Substantia nigra (tissue), 51 donors: ENCODE measurements at places on chromosomes 4 and X.
A peak's percentile ranks its signal among the peaks of the same experiment; 100 is the strongest.

GRCh38 chr4:69095301-69095731 is 958 bp upstream of the UGT2B7 start:
- DNase-seq, result no peak

- DNase-seq, result no peak
Measured at GRCh38 chr4:134754301-134755019, 552.9 kb upstream of the PABPC4L start.

DNA sequence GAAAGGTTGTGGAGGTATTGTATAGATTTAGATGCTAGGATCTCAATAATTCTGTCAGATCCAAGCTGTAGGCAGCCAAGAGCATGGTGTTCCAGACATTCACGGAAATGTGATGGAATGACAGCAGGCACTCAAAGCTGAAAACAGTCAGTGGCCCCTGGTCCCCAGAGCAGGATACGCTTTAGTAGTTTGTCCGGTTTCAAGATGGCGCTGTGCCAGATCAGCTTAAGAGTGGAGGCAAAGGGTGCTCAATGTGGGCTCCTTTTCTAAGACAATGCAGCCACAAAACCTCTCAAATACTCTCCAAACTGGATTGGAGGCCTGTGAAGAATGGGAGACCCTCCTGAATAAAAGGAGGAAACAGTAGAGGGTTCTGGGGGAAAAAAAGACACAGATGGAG is 291.2 kb upstream of the HS3ST1 start:
- no peak for DNase-seq

- DNase-seq, result no peak
Measured at GRCh38 chrX:9610771-9611392, 146.0 kb downstream of the TBL1X start.

GRCh38 chr4:58138786-58139668 is 1028.8 kb upstream of the IGFBP7 start:
- no peak for DNase-seq

- DNase-seq, result no peak
Measured at GRCh38 chrX:26651755-26652154, 435.8 kb downstream of the MAGEB5 start.

- no peak for DNase-seq
Measured at GRCh38 chr4:111020476-111020875, 397.6 kb upstream of the PITX2 start.

DNA sequence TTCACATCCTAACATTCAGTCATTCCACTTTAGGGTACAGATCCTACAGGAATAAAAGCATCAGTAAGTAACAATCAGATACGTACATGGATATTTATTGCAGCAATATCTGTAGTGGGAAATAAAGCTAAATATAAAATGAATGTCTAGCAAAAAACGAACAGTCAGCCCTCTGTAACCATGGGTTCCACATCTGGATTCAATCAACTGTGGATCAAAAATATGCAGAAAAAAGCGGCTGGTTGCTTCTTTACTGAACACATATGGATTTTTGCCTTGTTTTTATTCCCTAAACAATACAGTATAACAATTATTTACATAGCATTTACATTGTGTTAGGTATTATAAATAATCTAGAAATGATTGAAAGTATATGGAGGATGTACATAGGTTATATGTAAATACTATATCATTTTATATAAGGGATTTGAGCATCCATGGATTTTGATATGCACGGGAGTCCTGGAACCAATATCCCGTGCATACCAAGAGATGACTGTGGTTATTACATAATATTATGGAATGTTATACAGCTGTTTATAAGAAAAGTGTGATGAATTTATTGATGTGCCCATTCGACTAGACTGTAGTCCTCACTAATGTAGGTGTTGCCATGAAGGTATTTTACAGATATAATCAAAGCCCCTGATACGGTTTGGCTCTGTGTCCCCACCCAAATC is 132.8 kb downstream of the ARHGEF9 start:
- DNase-seq, result no peak

GRCh38 chrX:53357799-53358530 is 64.5 kb downstream of the SMC1A start:
- DNase-seq, result no peak

DNA sequence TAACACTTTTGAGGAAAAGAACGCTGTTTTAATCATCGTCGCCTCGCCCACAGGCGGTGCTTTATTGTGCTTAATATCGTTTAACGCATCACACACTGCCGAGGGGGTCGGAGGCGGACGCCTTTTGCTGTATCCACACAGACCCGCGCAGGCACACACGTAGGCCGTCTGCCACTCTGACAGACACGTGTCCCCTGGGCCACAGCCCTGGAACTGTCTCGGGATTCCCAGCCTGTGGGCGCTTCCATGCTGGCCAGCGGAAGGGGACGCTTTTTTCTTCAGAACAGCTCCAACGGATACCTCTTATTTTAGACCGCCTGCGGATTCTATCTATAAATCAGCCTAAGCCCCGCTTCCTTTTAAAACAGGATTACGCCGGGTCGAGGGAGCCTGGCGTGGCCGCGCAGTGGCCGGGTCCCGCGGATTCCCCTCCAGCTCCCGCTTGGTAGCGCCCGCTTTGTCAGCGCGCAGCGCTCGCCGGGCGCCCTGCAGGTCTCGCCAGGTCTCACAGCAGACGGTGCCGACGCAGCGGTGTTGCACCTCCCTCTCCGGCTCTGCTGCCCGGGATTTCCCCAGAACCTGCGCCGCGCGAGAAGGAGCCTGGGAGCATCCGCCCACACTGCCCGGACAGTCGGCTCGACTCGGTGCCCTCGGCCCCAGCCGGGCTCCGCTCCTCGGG is at the start of gene NOCT:
TSS of gene NOCT (plus strand) at position 513 of the 679 bp plus-strand sequence. CDS start 201 bp downstream, outside the sequence.
- DNase-seq, result peak; percentile 90

DNA sequence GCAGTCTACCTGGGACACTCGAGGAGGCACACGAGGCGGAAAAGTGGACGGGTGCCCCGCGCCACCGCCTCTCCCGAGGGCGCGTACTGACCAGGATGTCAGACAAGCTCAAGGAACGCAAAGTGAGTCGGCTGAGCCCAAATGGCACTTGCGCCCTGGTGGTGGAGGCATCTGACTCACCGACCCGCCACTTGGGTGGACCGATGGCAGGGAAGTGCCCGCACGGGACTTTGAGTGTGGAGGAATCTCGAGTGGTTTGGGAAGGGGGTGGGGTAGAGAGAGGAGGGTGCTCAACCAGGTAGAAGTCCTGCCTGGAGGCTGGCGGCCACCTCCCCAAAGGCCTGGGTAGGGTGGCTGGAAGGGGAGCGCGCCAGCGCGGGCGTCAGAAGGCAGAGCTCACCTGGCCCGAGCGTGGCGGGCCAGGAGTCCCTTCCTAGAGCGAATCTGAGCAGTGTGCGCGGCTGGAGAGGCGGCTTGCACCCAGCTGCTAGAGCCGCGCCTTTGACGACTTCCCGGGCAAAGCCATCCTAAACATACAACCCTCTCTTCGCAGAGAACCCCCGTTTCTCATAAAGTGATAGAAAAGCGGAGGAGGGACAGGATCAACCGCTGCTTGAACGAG is 655 bp downstream of the HELT start:
- DNase-seq, result no peak

- DNase-seq, result no peak
Measured at GRCh38 chr4:87781569-87781968, 17.8 kb upstream of the IBSP start.

- DNase-seq, result peak; percentile 34
Measured at GRCh38 chr4:44447563-44448504, 775 bp downstream of the KCTD8 start.

DNA sequence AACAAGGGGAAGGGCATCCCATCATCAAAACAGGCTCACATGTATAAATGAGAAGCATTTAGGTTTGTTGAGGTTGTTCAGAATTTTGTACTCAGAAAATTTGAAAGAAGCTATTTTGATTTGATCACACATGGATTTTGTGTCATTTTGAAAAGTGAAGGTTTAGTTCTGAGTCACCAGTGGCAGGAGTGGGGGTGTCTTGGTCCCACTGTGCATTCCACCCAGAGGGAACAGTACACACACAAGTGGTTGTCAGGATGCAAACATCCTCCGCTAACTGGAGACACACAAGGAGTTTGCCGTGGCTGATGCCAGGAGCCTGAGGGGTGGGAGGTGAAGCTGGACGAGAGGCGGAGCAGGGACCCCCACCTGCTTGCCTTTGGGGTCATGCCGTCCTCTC is 198.2 kb upstream of the PSAPL1 start:
- DNase-seq, result no peak

GRCh38 chr4:21733894-21734630 is 214.5 kb downstream of the KCNIP4 start:
- DNase-seq, result no peak

GRCh38 chr4:150572704-150573504 is 9.0 kb upstream of the MAB21L2 start:
- no peak for DNase-seq

GRCh38 chr4:40710484-40711254 is 39.1 kb upstream of the NSUN7 start:
- no peak for DNase-seq

DNA sequence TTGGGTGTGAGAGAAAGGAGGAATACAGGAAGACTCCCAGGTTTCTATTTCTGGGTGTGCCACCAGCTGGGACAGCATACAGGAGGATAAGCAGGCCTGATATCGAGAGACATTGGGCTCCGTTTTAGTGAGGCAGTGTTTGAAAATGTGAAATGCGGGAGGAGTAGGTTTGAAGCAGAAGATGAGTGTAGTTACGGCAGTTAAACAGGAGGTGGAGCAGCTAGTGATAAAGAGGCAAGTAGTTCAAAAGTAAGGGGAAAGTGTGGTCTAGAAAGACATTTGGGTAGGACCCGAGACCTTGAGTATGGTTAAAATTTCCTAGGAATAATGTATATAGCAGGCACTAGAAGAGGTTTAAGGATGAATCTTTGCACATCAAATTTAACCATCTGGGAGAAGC is 42.4 kb downstream of the DCUN1D4 start:
- DNase-seq, result no peak

GRCh38 chrX:154142950-154143745 is 895 bp upstream of the OPN1LW start:
- DNase-seq, result no peak

GRCh38 chrX:72479324-72480274 is 93.0 kb downstream of the HDAC8 start:
- no peak for DNase-seq

DNA sequence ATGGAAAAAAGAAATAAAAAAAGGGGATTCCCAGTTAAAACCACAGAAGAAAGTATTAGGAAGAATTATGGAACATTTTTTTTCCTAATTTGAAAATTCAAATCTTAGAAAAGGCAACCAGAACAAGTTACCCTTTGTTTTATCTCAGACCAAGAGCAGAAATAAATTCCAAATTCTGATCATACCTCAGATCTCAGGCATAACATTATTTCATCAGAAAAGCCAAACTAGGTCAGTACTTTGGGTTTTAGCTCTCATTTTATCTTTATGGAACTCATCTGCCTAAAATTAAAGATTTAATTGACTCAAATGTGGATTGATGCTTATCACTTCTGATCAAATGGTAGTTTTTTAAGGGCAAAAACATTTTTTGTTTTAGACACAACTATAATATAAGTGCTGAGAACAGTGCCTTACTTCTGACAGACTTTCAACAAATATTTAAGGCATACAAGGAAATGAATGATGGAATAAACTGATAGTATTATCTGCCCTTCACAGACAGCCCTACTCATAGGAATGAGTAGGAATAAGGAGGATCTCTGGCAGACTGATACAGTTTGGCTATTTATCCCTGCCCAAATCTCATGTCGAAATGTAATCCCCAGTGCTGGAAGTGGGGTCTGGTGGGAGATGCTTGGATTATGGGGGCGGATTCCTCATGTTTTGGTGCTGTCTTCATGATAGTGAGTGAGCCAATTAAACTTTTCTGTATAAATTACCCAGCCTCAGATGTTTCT is 245.3 kb upstream of the PITX2 start:
- no peak for DNase-seq

DNA sequence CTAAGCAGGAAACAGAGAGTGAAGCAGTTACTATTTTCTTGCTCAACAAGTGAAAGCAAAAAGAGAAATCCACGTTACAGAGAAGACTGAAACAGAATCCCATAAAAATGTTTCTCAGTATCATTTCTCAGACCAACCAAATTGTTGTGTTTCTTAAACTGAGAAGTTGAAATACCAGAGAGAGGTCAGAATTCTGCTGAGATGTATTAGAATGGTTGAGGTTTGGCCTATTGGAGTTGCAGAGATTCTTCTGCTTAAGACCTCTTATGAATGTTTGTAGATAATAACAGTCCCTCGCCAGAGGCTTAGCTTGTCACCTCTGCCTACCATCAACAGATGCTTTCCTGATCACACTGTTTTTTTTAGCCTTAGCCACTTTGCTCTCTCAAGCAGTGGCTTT is 481.4 kb downstream of the TRIML1 start:
- no peak for DNase-seq

DNA sequence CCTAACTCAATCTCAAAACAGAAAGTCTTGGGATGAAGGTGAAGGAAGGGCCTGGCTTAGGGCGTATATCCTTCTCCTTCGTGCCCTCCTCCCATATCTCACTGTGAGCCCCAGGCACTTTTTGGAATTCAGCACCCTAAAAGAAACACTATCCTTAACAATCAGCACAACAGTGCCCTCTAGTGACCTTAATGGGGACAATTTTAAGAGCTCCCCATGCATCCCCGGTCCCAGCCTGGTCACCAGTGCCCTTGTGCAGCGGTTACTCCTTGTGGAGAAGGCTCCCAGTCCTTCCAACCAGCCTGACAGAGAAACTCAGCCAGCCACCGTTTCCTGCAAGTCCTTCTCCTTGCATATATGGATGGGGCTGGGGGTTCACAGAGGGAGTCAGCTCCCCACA is 4.2 kb downstream of the PAK3 start:
- no peak for DNase-seq

DNA sequence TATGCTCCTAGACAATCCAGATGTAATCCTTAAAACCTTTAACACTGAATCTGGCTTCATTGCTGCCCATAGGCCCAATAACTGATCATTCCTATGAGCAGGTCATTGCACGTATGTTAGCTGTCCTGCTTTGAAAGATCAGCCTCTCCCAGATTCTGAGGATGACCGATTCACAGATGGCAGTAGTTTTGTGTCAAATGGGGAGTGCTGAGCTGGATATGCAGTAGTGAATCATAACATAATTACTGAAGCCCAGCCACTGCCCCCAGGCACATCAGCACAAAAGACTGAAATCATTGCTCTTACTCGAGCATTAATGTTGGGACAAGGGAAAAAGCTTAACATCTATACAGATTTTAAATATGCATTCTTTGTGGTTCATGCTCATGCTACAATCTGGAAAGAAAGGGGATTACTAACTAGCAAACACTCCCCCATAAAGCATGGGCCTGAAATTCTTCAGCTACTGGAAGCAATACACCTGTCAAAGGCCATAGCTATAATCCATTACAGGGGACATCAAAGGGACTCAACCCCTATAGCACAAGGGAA is 16.4 kb upstream of the ZNF280C start:
- no peak for DNase-seq

- DNase-seq, result no peak
Measured at GRCh38 chr4:2048831-2049230, 10.3 kb upstream of the NAT8L start.
